Prostate gland (tissue), 2 donors: ENCODE measurements at places on chromosomes 4 and X. TPM values are rescaled to one million over a fixed set of nuclear protein-coding genes. Genes with fewer than 3 reads are reported as not detected.
A peak's percentile ranks its signal among the peaks of the same experiment; 100 is the strongest.

MAGEA4 gene
- total RNA-seq = 47.7 TPM

LAS1L gene
- 57.3 TPM for total RNA-seq

TLR8 gene
- total RNA-seq = 0.18 TPM

TMEM154 gene
- 2.7 TPM for total RNA-seq

DNA sequence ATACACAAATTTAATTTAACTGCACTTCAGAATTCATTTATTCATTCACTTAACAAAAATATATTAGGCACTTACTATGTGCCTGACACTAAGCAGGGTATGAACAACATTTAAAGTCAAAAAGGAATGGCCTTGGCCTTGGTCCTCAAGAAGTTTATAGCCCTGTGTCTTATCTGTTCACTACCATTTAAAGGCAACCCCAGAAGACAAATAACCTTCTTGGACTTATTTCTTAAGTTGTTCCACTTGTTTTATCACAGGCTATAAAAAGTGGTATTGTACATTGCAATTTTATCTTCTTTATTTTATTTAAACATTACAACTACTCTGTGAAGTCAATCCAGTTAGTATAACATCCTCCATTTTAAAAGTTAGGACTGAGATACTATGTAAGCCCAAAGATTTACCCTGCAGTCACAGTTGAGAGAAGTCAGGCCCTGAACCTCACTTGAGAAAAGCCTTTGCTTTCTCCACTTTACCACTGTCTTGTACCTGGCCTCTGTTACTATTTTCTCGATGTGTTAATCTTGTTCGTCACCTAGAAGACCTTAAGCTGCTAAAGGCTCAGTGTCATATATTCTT, 305.6 kb upstream of the DIPK2B start:
- DNase-seq = no peak

DNA sequence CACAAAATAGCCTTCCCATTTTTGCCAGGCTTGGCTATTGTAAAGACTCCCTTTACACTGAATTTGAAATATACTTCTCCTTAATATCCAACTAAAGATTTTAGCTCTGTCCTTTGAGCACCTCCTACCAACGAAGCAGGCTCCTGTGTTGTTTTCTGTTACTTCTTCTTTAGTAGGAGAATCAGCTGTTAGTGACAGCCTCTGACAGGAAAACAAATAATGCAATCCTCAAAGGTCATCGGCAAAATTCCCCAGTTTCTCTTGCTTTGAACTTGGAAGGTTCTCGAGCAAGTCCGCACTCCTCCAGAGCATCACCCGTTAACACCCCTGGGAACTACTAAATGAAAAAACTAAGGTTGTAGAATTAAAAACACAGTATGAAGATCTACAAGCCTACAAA, 66.9 kb downstream of the MANBA start:
- DNase-seq = no peak

GRCh38 chrX:37349221-37350033, at the start of gene PRRG1:
Gene PRRG1 (plus strand): TSS chrX:37349364. CDS start chrX:37406250, 56,886 bp downstream.
- peak; percentile 64 for DNase-seq

- no peak for DNase-seq
Measured at GRCh38 chr4:61531188-61531587, 331.1 kb downstream of the ADGRL3 start.

GRCh38 chrX:82141942-82142341, 940.0 kb downstream of the SH3BGRL start:
- DNase-seq = no peak

DNA sequence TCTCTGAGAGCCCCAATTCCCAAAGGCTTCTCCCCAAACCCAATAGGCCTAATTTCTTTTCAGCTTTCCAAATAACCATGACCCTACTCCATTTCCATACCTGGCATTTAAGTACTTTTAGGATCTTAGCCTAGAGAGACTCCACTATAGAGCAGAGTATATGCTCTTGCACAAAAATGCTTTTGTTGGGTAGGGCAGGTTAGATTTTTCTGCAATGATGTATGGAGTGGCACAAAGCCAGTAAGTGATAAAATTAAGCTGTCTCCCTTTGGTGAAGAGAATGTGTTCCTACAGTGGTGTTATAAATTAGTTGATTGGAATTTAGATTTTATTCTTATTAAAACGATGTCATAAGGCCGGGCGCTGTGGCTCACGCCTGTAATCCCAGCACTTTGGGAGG, 124.9 kb downstream of the INPP4B start:
- DNase-seq = no peak

- DNase-seq = no peak
Measured at GRCh38 chr4:11710453-11711093, 281.9 kb upstream of the HS3ST1 start.

DNA sequence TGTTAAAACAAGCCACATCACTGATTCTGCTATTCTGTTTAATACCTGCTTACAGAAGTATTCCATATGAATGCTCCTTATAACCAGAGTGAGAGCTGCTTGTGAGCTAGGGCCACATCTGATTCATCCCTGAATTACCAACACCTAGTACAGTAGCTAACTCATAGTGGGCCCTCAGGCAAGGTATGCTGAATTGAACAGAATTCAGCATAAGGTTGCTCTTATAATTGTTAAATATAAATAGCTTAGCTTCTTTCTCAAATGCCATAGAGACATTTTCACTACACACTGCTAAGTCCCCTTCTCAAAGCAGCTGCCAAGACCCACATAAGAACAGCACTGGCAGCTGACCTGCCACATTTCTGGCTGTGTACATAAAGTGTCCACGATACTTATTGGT, 27.0 kb upstream of the MCF2 start:
- no peak for DNase-seq
